ENCODE measurements at places on chromosomes 12 and 14. TPM values are rescaled to one million over a fixed set of nuclear protein-coding genes. Genes with fewer than 3 reads are reported as not detected.

- DNase-seq: no peak
Observed at GRCh38 chr12:56522411-56523193, 982 bp downstream of the RBMS2 start.

- DNase-seq: no peak
Observed at GRCh38 chr12:110637869-110638441, 24.0 kb downstream of the TCTN1 start.

DNA sequence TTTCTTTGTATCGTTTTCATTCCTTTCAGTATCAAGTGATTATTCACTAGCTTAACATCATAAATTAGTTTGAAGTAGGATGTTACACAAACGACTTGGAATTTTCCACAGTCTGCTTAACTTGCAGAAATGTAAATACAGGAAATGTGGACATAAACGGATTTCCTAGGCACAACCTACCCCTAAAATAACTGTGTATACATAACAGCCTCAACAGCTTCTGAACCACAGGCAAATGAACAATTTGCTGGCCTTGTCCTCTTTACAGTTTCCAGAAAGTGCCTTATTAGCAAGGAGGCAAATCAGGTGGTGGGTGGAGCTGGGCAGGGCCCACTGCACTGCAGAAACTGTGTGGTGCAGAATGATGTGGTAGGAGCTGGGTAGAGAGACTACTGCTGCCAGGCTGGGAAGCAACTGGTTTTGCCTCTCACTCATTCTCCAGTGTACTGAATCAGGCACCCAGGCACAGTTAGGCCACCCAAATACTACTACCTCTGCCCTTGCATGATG, 14.1 kb downstream of the DRAM1 start:
- no peak for DNase-seq

The APOLD1 gene
- 30.2 TPM for total RNA-seq

DNA sequence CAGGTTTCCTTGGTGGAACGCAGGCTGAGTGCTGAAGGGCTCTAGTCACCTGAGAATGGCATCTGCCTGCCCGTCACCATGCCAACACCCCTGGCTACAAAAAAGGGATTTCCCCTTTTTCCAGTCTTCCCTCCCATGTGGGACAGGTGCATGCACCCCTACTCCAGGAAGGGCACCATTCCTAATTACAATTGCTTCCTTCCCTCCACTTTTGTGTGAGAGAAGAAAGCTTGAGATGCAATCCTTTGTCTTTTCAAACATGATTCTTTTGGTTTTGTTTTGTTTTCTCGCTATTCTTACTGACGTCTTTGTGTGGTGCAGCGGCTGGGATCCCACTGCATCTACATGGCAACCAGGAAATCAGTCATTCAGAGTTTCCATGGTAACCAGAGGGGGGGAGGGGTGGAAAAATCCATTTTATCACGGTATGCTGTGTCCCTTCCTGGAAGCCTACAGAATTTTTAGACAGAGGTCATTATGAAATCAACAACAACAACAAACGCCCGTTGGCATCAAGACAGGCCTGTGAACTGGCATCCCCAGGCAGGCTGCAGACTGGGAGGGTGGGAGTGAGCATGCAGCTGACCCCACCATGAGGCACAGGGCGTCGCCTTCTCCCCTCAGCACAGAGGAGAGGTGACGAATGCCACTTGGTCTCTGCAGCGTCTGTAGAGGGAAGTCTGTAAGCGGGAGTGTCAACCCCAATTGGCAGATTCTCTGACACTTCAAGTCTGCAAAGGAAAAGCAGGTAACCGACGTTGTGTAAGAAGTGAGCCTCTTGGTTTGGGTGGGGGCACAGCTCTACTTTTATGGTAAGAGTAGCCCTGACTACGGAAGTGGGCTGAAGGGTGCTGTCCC, 13.6 kb upstream of the GNG2 start:
- DNase-seq: peak; percentile 56

Measured in cerebellum (tissue), 4 donors.